Activated naive CD8-positive, alpha-beta T cell treated with anti-CD3 and anti-CD28 coated beads, Interleukin-2, amount 50 U/mL, for 24 hours (primary cell): ENCODE measurements at places on chromosomes 3 and 15.

- peaks cover 5% of the 10 kb centered on the region for H3K4me1 ChIP-seq
- no peak for DNase-seq
- no peak overlapping the region for H3K27ac ChIP-seq
Observed at GRCh38 chr3:12894629-12895028, 53.3 kb upstream of the RPL32 start.

DNA sequence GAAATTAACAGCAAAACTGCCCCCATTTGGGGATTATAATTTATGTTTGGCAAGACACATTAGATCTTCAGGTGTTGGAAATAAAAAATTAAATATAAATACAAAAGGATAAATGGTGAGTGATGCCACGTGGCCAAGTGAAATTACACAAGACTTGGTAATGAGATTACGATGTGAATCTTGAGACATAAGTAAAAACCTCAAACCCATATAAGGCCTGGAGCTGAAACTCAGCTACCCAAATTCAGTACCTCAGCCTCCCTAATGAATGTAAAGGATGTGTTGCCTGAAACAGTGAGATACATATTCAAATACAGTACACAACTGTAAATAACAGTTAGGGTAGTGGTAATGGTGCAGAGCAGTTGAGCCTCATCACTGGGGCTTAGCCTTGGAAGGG is 1146.6 kb downstream of the OTOL1 start:
- H3K4me3 ChIP-seq, result no peak overlapping the region
- H3K27ac ChIP-seq, result no peak overlapping the region
- H3K4me1 ChIP-seq, result no peaks in the 10 kb centered on the region
- no peaks in the 10 kb centered on the region for H3K36me3 ChIP-seq
- H3K27me3 ChIP-seq, result no peaks in the 10 kb centered on the region

GRCh38 chr15:33066584-33066983 is 127.9 kb downstream of the FMN1 start:
- H3K27me3 ChIP-seq, result peaks cover 29% of the 10 kb centered on the region
- no peak for DNase-seq
- no peak overlapping the region for H3K27ac ChIP-seq
- peaks cover 14% of the 10 kb centered on the region for H3K4me1 ChIP-seq
- no peaks in the 10 kb centered on the region for H3K36me3 ChIP-seq

DNA sequence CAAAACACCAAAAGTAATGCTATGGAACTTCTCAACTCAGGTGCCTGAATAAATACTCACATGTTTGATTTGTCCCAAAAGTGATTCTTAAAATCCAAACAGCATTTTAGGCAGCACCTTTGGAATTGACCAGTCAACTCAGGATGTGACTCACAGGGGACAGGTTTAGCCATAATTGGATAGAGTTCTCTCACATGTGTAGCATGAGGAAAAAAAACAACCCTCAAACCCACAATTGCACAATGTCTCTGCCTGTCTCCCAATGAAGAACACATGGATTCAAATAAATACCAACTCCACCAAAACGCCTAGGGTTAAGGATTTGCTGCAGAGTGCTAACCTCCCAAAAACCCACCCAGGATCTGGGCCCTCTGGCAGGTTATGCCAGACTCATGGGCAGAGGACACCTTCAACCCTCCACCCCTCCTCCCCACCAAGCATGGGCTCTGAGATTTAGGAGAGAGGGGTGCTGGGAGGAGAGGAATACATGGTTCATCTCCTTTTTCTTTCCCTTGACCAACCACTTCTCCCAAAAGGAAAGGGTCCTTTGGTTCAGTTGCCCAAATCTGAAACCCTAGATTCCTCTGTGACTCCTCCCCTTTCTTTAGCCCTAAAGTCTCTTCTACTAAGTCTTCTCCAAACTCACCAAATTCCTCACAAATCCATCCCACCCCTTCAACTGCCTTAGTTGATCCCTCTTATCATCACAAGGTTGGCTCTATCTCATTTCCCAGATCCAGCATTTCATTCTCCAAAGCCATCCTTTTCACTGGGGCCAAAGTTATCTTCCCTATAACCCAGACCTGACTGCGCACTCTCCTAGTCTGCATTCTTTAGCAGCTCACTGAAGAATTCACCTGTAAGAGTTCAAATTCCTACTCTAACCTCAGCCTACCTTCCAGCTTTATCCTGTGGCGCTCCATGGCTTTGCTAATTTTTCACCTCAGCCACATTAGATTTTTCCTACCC is 7.7 kb downstream of the RYK start:
- H3K36me3 ChIP-seq, result peaks cover 18% of the 10 kb centered on the region
- H3K27ac ChIP-seq, result peak overlapping the region; percentile 0
- H3K4me1 ChIP-seq, result peaks cover 97% of the 10 kb centered on the region
- no peak for DNase-seq
- no peaks in the 10 kb centered on the region for H3K27me3 ChIP-seq

GRCh38 chr15:56341201-56341600 is 24.0 kb upstream of the TEX9 start:
- H3K4me1 ChIP-seq, result no peaks in the 10 kb centered on the region
- no peak overlapping the region for H3K27ac ChIP-seq
- peaks cover 7% of the 10 kb centered on the region for H3K27me3 ChIP-seq

DNA sequence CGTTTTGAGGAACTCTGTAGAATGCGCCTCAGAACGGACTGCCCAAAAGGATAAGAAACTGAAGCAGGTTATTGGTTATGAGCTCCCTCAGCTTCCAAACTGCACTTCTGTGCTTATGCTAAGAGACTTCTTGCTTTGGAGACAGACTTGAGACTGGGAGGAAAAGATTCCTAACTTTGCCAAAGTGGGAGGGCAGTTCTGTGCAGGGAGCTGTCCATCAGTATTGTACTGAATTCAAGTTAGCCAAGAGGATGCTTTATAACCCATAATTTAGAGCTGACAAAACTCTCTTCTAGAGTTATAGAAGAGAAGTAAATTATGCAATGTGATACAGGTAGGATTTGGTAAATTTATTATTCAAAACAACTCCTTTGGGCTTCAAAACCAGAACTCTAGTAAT is 519.8 kb upstream of the GBE1 start:
- H3K4me3 ChIP-seq, result no peak overlapping the region
- H3K27ac ChIP-seq, result no peak overlapping the region
- no peaks in the 10 kb centered on the region for H3K27me3 ChIP-seq
- DNase-seq, result no peak
- no peaks in the 10 kb centered on the region for H3K4me1 ChIP-seq

GRCh38 chr15:57183614-57184344 is 192.5 kb upstream of the CGNL1 start:
- no peaks in the 10 kb centered on the region for H3K4me1 ChIP-seq
- H3K27me3 ChIP-seq, result no peaks in the 10 kb centered on the region
- peaks cover 30% of the 10 kb centered on the region for H3K36me3 ChIP-seq
- H3K4me3 ChIP-seq, result no peak overlapping the region

- no peaks in the 10 kb centered on the region for H3K4me1 ChIP-seq
- DNase-seq, result no peak
- H3K27me3 ChIP-seq, result no peaks in the 10 kb centered on the region
- no peaks in the 10 kb centered on the region for H3K36me3 ChIP-seq
- no peak overlapping the region for H3K4me3 ChIP-seq
Observed at GRCh38 chr3:158864492-158864891, 62.6 kb downstream of the MFSD1 start.

DNA sequence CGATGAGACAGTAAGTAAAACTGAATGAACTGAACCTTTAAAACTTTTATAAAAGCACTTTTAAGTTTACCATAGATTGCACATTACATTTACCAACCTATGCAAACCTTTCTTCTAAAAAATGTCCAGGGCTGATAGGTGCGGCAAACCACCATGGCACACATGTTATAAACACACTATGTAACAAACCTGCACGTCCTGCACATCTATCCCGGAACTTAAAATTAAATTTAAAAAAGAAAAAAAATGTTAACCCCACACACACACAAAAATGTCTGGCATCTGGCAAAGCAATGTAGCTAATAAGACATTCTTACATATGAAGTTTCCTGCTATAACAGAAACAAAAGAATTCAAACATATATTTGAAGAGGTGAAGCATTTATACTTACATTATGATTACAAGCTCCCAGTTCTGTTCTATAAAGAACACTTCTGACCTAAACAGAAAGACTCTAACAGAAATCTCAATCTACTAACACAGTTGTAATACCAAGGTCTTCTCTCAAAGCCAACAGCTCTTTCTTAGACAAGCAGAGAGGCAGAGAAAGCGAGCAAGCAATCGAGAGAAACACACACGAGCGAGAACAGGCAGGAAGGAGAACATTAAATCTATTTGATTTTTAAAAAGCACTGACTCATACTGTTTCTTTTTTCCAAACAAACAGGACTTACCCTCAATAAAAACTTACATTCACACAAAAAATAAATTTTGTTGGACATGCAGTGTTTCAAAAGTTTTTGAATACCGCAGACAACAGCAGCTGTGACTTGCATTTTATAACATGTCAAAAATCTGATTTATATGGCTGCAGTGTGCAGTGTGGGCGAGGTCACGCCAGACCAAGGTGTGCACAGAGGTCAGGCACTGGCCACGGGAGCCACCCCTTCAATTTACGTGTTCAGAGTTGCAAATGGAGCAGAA is at the start of gene NRG4:
Gene NRG4, minus strand, starts transcription at position 798 of the 925 bp plus-strand sequence. CDS start 1,194 bp downstream, outside the sequence.
- H3K27me3 ChIP-seq, result peaks cover 44% of the 10 kb centered on the region
- DNase-seq, result no peak
- peaks cover 2% of the 10 kb centered on the region for H3K36me3 ChIP-seq
- no peak within 1 kb of the TSS for H3K4me3 ChIP-seq

DNA sequence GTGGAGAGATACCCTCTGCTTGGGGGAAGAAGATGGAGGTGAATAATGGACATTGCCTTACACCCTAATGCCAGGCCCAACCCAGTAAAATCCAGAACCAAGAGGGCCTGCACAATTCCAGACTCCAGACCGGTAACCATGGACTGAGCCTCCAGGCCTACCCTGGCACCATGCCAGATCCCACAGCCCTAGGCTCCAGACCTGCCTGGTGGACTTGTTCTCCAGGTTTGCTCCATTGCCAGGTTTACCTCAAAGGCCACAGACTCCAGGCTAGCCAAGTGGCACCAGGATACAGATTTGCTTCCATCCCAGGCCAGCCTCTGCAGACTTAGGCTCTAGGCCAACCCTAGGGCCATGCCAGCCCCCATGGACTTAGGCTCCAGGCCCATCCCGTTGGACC is 14.0 kb downstream of the PLCH1 start:
- H3K36me3 ChIP-seq, result no peaks in the 10 kb centered on the region
- peaks cover 10% of the 10 kb centered on the region for H3K27me3 ChIP-seq
- no peak overlapping the region for H3K27ac ChIP-seq
- no peaks in the 10 kb centered on the region for H3K4me1 ChIP-seq
- no peak overlapping the region for H3K4me3 ChIP-seq
- DNase-seq, result no peak

DNA sequence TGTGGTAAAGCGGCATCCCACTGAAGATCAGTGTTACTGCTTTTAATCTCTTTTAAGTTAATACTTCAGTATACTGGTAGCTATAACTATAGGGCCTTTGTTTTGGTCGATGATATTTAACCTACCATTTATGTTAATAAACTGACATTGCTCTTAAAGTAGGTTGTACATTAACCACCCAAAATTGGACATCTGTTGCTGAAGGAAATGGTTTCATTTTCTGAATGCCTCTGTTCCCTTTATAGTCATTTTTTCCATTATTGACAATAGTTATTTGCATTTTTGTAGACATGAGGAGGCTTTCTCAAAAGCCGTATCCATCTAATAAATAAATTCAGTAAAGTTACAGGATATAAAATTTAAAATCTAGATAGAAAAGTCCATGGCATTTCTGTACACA is 252.4 kb upstream of the UBE2E1 start:
- H3K4me1 ChIP-seq, result peaks cover 4% of the 10 kb centered on the region
- no peak overlapping the region for H3K27ac ChIP-seq
- peaks cover 5% of the 10 kb centered on the region for H3K36me3 ChIP-seq
- H3K27me3 ChIP-seq, result no peaks in the 10 kb centered on the region
- no peak for DNase-seq

- no peaks in the 10 kb centered on the region for H3K27me3 ChIP-seq
- DNase-seq, result no peak
- H3K4me1 ChIP-seq, result no peaks in the 10 kb centered on the region
- H3K27ac ChIP-seq, result no peak overlapping the region
Observed at GRCh38 chr3:40895109-40895508, 304.2 kb upstream of the CTNNB1 start.

DNA sequence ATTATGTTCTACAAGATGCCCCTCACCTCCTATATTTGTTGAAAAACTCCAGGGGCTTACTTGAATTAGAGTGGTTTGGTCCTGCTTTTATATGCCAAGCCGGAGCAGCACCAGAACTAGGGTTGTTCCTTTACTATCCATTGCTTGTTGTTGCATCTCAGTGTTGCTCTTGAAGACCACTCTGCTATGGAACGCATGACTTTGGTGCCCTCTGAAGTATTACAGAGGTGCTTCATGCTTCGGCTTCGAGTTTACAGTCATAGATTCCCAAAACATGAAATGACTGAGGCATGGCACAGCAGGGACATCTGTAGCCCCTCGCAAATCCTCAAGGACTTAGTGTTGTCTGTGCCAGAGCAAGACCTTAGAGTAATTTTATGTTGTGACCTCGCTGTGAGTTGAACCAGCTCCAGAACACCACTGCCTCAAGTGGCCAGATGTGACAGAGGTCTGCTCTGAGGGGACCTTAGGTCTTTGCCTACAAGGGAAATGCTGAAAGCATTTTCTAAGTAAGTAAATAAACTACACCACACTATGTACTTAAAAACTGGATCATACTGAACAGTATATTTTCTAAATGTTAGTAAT is 67.2 kb upstream of the SIAH2 start:
- DNase-seq, result no peak
- no peak overlapping the region for H3K27ac ChIP-seq
- peaks cover 13% of the 10 kb centered on the region for H3K27me3 ChIP-seq
- no peaks in the 10 kb centered on the region for H3K36me3 ChIP-seq
- no peaks in the 10 kb centered on the region for H3K4me1 ChIP-seq

GRCh38 chr3:54062546-54062945 is 59.8 kb upstream of the CACNA2D3 start:
- no peaks in the 10 kb centered on the region for H3K36me3 ChIP-seq
- H3K27me3 ChIP-seq, result no peaks in the 10 kb centered on the region
- no peak for DNase-seq
- H3K27ac ChIP-seq, result no peak overlapping the region
- no peaks in the 10 kb centered on the region for H3K4me1 ChIP-seq

GRCh38 chr3:99012051-99012450 is 110.6 kb upstream of the DCBLD2 start:
- no peaks in the 10 kb centered on the region for H3K27me3 ChIP-seq
- H3K4me1 ChIP-seq, result no peaks in the 10 kb centered on the region
- no peaks in the 10 kb centered on the region for H3K36me3 ChIP-seq
- no peak overlapping the region for H3K27ac ChIP-seq
- DNase-seq, result no peak
